Ovary (tissue), 10 donors: ENCODE measurements at places on chromosomes 12 and 14.

DNA sequence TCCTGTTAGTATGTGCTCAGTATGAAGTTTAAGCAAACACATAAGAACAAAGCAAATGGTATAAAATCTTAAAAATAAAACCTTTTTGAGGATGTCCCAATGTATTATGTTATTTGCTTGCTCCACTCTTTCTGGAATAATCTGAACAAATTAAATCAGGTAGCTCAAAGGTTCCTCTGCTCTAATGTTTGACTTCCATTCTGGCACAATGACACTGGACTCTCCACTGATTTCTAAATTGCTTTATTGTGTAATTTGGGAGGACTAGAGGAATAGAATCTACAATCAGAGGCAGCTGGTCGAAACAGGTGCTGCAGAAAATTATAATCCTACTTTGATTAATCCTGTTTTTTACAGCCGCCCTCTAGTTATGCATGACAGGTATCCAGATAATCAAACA is 523.7 kb upstream of the FOXG1 start:
- no peak for DNase-seq

DNA sequence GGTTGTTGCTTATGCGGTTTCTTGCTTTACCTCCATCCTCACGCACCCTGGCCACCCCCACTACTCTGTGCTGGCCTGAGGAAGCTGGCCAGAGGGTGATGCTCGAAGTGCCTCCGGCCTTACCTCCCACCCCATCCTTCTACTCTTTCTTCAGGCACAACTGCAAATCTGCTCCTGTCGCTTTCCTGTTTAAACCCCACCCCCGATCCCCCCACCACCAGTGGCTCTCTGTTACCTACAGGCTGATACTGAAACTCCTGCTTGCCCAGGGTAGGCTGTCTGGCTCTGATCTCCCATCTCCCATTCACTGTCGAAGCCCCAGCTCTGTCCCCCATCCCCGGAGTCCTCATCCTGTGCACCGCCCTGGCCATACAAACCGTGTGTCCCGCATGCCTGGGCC is 111.5 kb downstream of the PRMT8 start:
- DNase-seq: no peak

- no peak for DNase-seq
These were observed 37.8 kb upstream of the PLBD1 start for GRCh38 chr12:14605401-14605989.

- no peak for DNase-seq
These were observed 515.7 kb downstream of the MED13L start for GRCh38 chr12:115761784-115762183.

GRCh38 chr12:55683676-55684075 is 24.0 kb downstream of the ITGA7 start:
- DNase-seq: no peak

- DNase-seq: no peak
These were observed 188.2 kb downstream of the FUT8 start for GRCh38 chr14:65600742-65601141.

DNA sequence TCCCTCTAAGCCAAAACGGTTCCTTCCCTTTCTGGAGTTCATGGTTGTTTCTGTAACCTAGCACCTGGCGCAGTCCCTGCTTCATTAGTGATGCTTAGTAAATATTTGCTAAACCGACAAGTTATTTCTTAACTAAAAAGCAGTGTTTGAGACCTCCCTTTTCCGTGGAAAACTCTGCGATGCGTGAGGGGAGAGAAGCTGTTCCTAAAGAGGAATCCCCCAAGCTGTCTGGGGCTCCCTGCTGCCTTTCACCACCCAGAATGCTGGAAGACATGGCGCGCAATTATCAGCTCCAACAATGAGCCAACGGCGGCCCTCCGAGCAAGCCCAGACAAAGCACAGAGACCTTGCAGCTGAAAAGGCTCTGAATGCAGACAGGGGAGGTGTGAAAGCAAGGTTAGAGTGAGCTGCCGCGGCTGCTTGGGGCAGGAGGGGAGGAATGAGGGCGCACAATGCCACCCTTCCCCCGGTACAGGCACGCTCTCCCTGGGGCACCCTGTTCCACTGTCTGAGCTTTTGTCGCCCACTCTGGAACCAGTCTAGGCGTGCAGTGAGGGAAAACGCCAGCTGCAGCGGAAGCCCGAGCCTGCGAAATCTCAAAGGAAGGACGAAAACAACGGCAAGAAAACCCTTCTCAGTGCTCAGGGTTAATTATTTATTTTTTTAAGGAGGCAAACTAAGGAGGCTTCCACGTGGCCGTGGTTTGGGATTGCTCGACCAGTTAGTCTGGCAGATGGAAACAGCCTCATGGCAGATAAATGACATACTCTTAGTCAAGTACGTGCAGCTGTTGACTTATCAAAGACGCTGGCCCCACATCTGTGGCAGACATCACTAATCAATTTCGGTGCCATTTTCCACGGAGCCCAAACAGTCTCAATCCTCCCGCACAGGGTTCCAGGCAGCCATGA is 66.3 kb downstream of the RBM19 start:
- no peak for DNase-seq

- no peak for DNase-seq
These were observed 10.7 kb downstream of the SFSWAP start for GRCh38 chr12:131721548-131721947.

- DNase-seq: no peak
These were observed 414 bp downstream of the UNC79 start for GRCh38 chr14:93431036-93431670.

DNA sequence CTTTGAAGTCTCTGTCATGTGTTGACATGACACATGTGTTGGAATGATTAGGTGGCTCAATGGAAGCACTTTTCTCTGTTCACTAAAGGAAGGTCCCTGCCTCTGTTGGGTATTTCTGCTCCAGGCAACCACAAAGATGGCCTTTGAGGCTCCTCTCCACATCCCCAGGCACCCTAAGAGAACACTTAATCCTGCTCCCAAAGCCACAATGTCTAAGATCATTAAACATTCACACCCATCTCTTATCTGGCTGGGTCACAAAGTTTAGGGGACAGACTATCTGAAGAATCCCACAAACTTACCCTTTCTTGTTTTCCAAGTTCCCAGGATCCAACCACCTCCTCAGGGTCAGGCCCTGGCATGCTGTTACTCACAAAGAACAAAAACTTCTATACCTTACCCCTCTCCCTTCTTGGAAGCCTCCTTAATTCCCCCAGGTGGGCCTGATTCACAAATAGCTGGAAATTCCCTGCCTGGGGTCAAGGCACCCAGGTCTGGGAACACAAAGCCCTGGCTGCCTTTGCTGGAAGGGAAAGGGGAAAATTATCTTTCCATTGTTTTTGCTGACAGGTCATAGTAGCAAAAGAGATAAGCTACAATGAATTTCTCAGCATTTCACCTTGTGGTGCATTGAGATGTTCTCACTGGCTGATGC is 333.7 kb downstream of the PCNX1 start:
- DNase-seq: no peak

DNA sequence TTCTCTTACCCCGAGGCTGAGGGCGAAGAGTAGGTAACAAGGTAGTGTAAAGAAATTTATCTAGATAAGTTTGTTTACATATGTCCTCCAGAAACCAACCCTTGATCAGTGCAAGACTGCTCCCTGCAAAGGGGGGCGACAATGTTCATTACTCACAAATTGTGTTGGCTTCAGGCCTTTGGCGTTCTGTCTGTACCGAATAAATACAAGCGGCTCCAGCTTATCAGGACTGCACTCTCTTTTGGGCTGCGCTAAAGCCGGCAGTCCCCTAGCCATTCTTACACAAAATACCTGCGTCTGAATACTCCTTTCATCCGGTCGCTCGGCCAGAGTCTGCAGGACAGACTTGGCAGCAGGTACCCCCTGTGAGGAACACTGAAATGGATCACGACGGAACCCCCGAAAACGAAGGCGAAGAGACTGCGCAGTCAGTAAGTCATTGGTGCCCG is 116.4 kb downstream of the PPHLN1 start:
- DNase-seq: no peak

GRCh38 chr12:20455001-20455706 is 86.8 kb downstream of the PDE3A start:
- DNase-seq: no peak

DNA sequence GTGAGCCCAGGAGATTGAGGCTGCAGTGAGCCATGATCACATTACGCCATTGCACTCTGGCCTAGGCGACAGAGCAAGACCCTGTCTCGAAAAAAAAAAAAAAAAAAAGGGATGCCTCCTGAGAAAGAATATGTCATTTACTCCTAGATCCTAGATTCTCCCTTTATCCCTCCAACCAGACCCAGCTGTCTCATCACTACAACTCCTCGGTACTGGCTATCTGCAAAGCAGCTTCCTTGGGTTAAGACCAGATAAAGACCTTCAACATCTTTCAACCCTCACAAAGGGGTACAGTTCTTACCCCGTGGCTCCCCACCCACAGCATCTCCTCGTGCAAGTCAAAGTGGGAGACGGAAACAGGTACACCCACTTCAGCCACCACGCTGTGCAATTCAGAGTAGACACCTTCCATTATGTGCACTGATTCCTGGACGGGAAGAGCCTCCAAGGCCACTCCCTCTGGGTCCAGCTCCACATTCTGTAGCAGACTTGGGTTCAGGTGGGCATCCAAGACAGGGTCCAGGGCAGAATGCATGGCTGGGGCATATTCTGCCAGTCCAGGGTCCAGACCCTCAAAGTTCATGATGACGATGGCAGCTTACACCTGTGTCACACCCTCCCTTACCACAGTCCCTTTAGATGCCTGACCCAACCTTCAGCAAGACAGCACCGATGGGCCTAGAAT is 1.1 kb downstream of the PAN2 start:
- no peak for DNase-seq

DNA sequence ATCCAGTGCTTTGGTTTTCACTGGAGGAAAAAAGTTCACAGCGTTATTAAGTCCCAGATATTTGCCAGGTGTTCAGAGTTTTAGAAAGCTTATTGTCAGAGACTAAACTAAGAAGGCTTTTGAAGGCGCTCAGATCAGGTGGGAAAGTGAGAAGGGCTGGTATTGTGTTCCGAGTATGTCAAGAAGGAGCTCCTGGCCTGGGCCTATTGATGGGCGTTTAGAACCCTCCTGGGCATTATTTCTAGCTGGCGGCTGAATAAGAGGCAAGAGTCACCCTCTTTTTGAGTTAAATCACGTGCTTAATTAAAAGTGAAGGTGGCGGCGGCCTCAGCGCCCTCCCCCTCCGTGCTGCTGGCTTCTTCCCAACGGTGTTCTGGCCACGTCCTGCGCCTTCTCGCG is 20.9 kb upstream of the GNS start:
- DNase-seq: no peak

DNA sequence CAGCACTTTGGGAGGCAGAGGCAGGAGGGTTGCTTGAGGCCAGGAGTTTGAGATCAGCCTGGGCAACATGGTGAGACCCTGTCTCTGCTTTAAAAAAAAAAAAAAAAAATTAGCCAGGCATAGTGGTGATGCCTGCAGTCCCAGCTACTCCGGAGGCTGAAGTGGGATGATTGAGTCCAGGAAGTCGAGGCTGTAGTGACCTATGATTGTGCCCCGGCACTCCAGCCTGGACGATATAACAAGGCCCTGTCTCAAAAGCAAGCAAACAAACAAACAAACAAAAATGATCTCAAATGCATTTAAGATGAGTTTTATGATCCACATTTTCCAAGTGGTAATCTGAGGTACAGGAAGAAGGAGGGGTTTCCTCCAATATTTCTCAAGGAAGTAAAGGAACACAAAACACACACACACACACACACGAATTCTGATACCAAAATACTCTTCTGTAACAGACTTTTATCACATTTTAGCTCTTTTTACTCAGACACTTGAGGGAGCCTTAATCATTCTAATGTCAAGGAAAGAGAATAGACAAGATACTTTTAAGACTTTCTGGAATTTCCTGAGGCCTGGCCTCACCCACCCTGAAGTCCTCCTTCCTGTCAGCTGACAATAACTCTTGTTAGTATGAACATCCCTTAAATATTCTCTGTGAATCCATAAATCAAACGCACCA is 44.4 kb upstream of the CERS5 start:
- no peak for DNase-seq

DNA sequence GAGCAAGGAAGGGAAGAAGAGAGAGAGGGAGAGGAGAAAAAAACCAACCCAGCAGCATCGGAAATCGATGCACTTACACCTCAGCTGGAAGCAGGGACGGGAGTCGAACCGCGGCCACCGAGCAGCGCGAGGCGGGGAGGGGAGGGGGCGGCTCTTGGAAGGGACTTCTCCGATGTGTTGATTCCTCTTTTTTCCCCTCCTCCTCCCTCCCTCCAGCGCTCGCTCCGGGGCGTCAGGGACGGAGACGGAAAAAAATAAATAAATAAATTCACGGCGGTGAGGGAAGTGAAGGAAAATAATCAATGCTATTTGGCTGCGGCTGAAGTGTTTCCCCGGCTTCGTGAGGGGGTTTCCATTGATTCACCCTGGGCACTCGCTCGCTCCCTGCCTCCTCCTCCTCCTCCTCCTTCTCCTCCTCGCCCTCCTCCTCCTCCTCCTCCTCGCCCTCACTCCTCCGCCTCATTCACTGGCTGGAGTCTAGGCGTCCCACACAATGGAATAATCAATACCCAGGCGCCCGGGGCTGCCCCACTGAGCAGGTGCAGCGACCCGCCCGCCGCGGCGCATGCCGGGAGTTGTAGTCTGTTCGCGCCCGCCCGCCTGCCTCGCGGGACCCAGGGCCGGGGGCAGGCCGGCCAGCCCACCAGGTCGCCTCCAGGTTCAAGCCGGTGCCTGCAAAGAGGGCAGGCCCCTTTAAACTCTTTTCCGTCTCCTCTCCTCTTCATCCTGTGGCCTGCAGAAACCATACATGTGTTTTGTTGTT is at the start of gene ZFHX2:
Gene ZFHX2, minus strand, starts transcription at position 500 of the 763 bp plus-strand sequence. CDS start 16,440 bp downstream, outside the sequence.
- peak; percentile 58 for DNase-seq

DNA sequence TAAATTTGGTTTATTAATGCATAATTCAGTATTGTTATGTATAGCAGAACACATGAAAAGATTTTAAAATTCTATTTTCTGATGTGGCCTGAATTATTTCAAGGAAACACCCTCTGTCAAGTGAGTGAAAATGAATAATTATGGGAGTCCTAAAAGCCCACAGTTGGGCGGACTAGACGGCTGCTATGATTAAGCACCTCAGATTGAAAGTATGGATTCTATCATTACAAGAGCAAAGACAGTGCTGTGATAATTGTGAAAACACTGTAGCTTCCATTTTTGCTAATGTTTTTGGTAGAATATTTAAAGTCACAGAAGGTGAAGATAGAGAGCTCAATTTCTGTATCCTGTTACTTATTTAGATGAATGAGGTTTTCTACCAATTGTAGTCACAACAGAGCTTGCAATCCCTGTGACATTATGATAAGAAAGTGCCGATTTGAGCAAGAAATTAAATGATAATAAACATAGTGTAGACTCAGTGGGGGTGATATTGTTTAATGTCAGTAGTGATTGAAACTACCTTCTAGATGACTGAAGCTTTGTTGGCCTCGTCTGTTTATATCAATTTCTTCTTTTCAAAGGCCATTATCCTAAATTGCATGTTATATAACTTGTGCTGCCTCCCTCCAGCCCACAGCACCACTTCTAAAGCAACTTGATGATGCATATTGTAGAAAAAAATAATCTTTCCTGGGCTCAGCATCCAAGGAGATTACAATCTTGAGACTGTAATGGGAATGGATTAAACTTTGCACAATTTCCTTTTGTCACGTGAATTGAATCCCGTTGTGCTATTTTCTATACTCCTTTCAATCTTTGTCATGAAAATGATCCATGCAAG is 359.8 kb downstream of the BTG1 start:
- no peak for DNase-seq

- DNase-seq: no peak
These were observed 17.3 kb downstream of the PPM1A start for GRCh38 chr14:60266021-60266937.

GRCh38 chr12:105921872-105922669 is 216.7 kb downstream of the NUAK1 start:
- no peak for DNase-seq
